IMR-90 (cell line): ENCODE measurements at places on chromosomes 12 and 14. TPM values are rescaled to one million over a fixed set of nuclear protein-coding genes. Genes with fewer than 3 reads are reported as not detected.
A peak's percentile ranks its signal among the peaks of the same experiment; 100 is the strongest.

DNA sequence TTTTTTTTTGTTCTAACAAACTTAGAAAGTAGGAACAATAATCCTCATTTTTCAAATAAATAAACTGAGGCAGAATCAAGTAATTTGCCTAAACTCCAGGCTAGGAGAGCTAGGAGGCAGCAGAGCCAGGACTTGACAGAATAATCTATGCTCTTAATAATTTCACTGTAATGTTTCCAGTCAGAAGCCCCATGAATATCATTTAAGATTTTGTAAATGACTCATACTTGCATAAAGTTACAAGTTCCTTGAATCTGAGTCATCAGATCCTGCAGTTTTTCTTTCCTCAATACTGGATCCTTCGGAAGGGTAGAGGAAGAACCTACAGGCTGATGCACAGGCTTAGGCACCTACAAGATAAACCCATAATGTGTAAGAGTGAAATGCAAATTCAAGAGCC is 29.0 kb downstream of the CAPRIN2 start:
- H3K4me3 ChIP-seq, result no peak overlapping the region
- peak; percentile 84 for DNase-seq
- peaks cover 1% of the 10 kb centered on the region for H3K4me1 ChIP-seq
- no peaks in the 10 kb centered on the region for H3K27me3 ChIP-seq

DNA sequence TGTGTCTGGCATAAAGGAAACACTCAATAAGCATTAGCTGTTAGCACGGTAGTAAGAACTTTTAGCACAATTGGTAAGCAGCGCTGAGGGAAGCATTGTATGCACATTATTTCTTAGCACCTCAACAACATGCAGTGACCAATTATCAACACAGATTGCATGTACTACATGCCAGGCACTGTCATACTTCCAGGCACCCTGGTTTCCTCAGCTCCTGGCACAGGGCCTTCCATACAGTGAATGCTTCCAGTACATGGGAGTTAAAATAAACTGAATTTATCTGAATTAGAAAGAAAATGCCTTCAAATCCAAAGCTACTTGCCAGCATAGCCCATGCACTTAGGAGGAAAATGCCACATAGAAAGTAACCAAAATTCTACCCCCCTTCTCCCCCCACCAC is 59.4 kb downstream of the TUNAR start:
- no peaks in the 10 kb centered on the region for H3K27me3 ChIP-seq
- H3K27ac ChIP-seq, result no peak overlapping the region
- no peak overlapping the region for H3K4me3 ChIP-seq
- DNase-seq, result no peak
- no peaks in the 10 kb centered on the region for H3K4me1 ChIP-seq

GRCh38 chr14:93148979-93149378 is 33.3 kb upstream of the ITPK1 start:
- H3K27ac ChIP-seq, result no peak overlapping the region
- no peaks in the 10 kb centered on the region for H3K4me1 ChIP-seq
- no peak for DNase-seq
- peaks cover 11% of the 10 kb centered on the region; the same call in 1 of the 2 replicates for H3K27me3 ChIP-seq
- H3K4me3 ChIP-seq, result no peak overlapping the region

- H3K36me3 ChIP-seq, result no peaks in the 10 kb centered on the region
- DNase-seq, result no peak
- H3K4me3 ChIP-seq, result no peak overlapping the region
- no peak overlapping the region for H3K27ac ChIP-seq
Measured at GRCh38 chr14:96757456-96757855, 39.7 kb upstream of the VRK1 start.

GRCh38 chr12:99387661-99388060 is 259.9 kb upstream of the GARIN6 start:
- DNase-seq, result no peak
- no peaks in the 10 kb centered on the region for H3K4me1 ChIP-seq
- no peaks in the 10 kb centered on the region for H3K36me3 ChIP-seq
- H3K27ac ChIP-seq, result no peak overlapping the region
- no peak overlapping the region for H3K4me3 ChIP-seq
- H3K27me3 ChIP-seq, result no peaks in the 10 kb centered on the region

DNA sequence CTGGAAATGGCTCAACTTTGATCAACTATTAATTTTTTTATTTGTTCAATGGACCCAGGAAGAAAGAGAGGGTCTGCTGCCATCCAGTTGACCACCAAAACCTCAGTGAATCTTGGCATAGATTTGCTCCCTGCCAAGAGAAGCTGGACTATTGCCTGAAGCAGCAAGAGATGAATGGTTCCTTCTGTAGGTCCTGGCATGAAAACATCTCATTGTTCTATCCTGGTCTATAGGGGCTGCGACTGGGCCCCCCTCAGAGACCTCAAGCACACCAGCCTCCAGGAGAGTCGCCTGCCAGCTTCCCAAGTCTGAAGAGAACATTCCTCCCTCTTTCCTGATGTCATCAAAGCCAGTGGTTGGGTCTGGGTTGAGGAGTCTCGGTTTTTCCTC is 204.9 kb downstream of the TMX1 start:
- H3K36me3 ChIP-seq, result no peaks in the 10 kb centered on the region
- H3K27me3 ChIP-seq, result no peaks in the 10 kb centered on the region
- H3K27ac ChIP-seq, result no peak overlapping the region
- H3K4me1 ChIP-seq, result peaks cover 23% of the 10 kb centered on the region
- H3K4me3 ChIP-seq, result no peak overlapping the region
- no peak for DNase-seq

- peaks cover 19% of the 10 kb centered on the region for H3K4me1 ChIP-seq
- peak overlapping the region; percentile 70 for H3K27ac ChIP-seq
- no peak overlapping the region for H3K4me3 ChIP-seq
- no peaks in the 10 kb centered on the region for H3K36me3 ChIP-seq
- H3K27me3 ChIP-seq, result no peaks in the 10 kb centered on the region
Measured at GRCh38 chr12:45232756-45233372, 17.0 kb downstream of the ANO6 start.

GRCh38 chr14:99463974-99464373 is 16.7 kb downstream of the SETD3 start:
- H3K27ac ChIP-seq, result no peak overlapping the region
- H3K4me3 ChIP-seq, result no peak overlapping the region
- peaks cover 23% of the 10 kb centered on the region for H3K36me3 ChIP-seq
- no peaks in the 10 kb centered on the region for H3K27me3 ChIP-seq
- no peak for DNase-seq

DNA sequence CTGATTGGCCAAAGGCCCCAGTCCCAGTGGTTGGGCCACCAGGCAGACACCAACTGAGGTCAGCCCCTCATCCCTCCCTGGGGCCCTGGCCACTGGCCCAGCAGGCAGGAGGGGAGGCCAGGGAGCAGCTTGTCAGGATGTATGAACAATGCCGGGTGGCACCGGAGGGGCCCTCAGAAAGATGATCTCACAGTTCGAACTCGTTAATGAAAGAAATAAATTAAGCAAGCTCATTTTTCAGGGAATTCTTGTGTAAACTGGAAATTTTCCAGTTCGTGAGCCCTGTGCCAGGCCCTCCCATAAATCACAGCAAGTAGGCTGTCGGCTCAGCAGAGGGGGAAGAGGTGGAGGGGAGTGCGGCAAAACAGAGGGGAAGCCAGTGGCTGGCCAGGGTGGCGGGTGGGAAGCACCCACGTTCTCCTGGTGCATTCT is 177.0 kb upstream of the VASH1 start:
- no peak overlapping the region for H3K4me3 ChIP-seq
- no peaks in the 10 kb centered on the region for H3K27me3 ChIP-seq
- H3K27ac ChIP-seq, result no peak overlapping the region
- H3K4me1 ChIP-seq, result no peaks in the 10 kb centered on the region

DNA sequence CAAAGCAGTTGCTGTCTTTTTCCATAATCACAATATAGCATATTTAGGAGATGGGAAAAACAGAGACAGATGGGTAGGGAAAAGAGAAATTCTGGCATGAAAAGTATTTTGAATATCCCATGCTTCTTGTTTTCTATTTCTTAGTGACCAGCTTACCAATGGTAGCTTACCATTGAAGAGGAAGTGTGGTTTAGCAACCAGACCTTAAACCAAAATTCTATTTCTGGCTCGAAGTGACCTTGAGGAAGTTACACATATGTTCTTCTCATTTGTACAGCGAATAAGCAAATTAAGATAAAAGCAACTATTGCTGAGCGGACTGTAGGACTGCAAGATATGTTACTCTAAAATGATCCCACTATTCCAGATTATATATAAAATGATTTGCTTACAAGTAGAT is 82.9 kb downstream of the FGD4 start:
- no peak overlapping the region for H3K27ac ChIP-seq
- no peaks in the 10 kb centered on the region for H3K4me1 ChIP-seq

DNA sequence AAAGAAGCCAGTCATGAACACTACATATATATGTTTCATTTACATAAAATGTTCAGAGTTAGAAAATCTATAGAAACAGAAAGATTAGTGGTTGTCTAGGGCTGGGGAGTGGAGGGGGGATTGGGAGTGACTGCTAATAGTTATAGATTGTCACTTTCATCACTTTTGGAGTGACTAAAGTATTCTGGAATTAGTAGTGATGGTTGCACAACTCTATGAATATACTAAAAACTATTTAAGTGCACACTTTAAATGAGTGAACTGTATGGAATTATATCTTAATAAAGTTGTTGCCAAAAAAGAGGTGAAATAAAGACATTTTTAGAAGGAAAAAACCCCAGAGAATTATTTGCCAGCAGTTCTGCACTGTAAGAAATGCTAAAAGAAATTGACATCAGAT is 9.5 kb downstream of the CATSPERB start:
- H3K4me1 ChIP-seq, result no peaks in the 10 kb centered on the region
- H3K4me3 ChIP-seq, result no peak overlapping the region
- H3K36me3 ChIP-seq, result no peaks in the 10 kb centered on the region

GRCh38 chr12:72074956-72075355 is 136.3 kb downstream of the TPH2 start:
- H3K4me1 ChIP-seq, result no peaks in the 10 kb centered on the region
- no peaks in the 10 kb centered on the region for H3K36me3 ChIP-seq
- no peak overlapping the region for H3K27ac ChIP-seq
- H3K27me3 ChIP-seq, result no peaks in the 10 kb centered on the region
- DNase-seq, result no peak

- no peak overlapping the region for H3K27ac ChIP-seq
- H3K36me3 ChIP-seq, result peaks cover 29% of the 10 kb centered on the region
- no peaks in the 10 kb centered on the region for H3K4me1 ChIP-seq
- H3K4me3 ChIP-seq, result no peak overlapping the region
- no peaks in the 10 kb centered on the region for H3K27me3 ChIP-seq
Measured at GRCh38 chr12:95492462-95492861, 18.5 kb downstream of the METAP2 start.

DNA sequence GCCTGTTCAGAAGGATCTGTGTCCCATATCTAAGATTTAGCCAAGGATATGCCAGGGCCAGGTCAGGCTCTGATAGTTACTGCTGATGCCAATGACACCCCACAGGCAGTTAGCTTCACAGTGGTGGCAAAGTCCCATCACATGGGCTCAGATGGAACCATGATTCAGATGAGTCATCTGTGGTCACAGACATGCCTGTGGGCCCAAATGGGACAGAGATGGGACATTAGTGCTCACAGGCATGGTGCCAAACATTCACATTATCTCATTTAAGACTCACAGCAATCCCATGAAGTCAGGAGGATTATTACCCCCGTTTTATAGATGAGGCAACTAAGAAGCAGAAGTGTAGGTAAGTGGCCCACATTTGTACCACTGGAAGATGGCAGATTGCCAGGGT is 207.8 kb downstream of the DPF3 start:
- DNase-seq, result no peak
- no peak overlapping the region for H3K27ac ChIP-seq
- peaks cover 14% of the 10 kb centered on the region for H3K36me3 ChIP-seq
- no peak overlapping the region for H3K4me3 ChIP-seq

DNA sequence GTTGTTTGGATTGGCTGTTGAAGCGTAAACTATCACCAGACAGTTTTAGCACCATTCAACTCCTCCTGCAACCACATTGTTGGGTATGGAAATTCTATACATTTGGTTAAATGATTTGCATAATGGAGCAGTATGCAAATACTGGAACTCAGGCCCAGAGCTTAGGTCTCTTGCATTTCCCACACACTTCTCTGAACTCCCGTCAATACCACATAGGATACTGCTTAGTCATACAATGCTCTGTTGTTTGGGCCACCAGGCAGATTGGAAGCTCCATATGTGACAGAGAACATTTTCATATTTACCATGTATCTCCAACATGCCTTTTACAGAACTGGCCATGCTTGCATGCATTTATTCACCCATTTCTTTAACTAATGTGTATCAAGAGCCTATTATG is 78.0 kb downstream of the IFNG start:
- no peaks in the 10 kb centered on the region for H3K36me3 ChIP-seq
- no peak for DNase-seq
- no peaks in the 10 kb centered on the region for H3K27me3 ChIP-seq
- H3K4me3 ChIP-seq, result no peak overlapping the region
- no peaks in the 10 kb centered on the region for H3K4me1 ChIP-seq

- H3K36me3 ChIP-seq, result no peaks in the 10 kb centered on the region
- peaks cover 8% of the 10 kb centered on the region; the same call in 1 of the 2 replicates for H3K4me1 ChIP-seq
- H3K4me3 ChIP-seq, result no peak overlapping the region
- no peaks in the 10 kb centered on the region for H3K27me3 ChIP-seq
- H3K27ac ChIP-seq, result no peak overlapping the region
Measured at GRCh38 chr12:6039894-6040601, 84.4 kb downstream of the VWF start.

DNA sequence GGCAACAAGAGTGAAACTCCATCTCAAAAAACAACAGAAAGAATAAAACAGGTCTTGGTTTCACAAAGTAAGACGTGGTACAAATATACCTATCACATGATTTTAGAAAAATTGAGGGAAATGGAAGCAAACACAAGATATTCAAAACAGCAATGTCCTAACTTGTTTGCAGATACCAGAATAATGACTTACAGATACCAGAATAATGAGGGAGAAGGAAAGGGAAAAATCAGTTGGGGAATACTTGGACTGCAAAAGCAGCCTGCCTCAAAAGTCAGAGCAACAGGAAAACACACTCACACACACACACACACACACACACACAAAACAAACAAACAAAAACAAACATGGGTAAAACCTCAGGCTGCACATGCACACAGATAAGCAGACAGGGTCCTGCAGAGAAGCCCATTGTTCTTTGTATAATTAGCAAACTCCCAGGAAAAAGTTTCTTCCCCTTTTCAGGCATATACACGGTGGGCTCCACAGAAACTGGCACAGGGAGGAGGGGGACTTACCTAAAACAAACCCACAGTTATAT is 65.7 kb upstream of the CAPRIN2 start:
- DNase-seq, result no peak
- H3K27me3 ChIP-seq, result peaks cover 12% of the 10 kb centered on the region
- H3K4me3 ChIP-seq, result no peak overlapping the region
- H3K36me3 ChIP-seq, result no peaks in the 10 kb centered on the region
- H3K4me1 ChIP-seq, result peaks cover 3% of the 10 kb centered on the region; the same call in 1 of the 2 replicates

FOXG1 gene
- not detected in 2 replicates for total RNA-seq

DPPA3 gene
- total RNA-seq, result not detected in 2 replicates

PLEKHD1 gene
- under 0.01 TPM in 1 of 2 replicates, not detected in the other for total RNA-seq

TTC8 gene
- 48.0 and 48.9 TPM in 2 replicates for total RNA-seq

EML5 gene
- total RNA-seq, result 22.2 and 34.7 TPM in 2 replicates

INSM2 gene
- not detected in 2 replicates for total RNA-seq

PLBD1 gene
- total RNA-seq, result under 0.01 TPM in 1 of 2 replicates, not detected in the other

MAP3K12 gene
- total RNA-seq, result 20.6 and 29.0 TPM in 2 replicates

RTL1 gene
- total RNA-seq, result not detected in 2 replicates

SPIC gene
- not detected in 2 replicates for total RNA-seq

KRT85 gene
- not detected in 2 replicates for total RNA-seq
